ENCODE measurements at places on chromosomes 4 and X.

DNA sequence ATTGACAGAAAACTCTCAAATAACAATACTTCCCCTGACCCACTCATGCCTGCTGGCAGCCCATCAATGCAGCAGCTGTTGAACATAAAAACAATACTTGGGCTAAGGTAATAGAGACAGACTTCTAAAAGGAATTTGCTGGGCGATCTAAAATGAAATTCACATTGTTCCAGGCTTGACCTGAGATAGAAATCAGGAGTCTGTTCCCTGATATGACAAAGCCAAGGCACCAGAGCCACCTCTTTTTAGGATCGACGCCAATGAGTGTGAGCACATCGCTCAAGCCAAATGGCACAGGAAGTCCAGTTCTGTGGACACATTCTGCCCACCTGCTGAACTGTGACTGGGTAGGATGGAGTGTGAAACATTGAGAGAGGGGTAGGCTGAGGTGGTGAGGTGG is 4.9 kb downstream of the SEPTIN11 start:
- DNase-seq: no peak

DNA sequence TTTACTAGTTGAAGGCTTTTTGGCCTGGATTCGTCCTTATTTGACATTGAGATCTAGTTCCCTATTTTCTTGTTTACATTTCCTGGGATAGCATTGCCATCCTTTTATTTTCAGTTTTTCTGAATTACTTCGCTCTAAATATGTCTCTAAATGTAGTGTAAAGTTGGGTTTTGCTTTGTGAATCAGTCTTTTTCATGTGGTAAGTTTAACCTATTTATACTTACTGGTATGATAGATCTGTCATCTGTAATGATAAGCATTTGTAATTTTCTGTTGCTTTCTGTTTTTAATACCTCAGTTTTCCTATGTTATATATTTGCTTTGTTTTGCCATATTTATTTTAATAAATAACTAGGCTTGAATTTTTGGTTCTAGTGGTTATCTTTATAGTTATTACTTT is 6.7 kb downstream of the PDK3 start:
- no peak for DNase-seq

GRCh38 chrX:49892542-49892941 is 13.3 kb downstream of the USP27X start:
- no peak for DNase-seq

DNA sequence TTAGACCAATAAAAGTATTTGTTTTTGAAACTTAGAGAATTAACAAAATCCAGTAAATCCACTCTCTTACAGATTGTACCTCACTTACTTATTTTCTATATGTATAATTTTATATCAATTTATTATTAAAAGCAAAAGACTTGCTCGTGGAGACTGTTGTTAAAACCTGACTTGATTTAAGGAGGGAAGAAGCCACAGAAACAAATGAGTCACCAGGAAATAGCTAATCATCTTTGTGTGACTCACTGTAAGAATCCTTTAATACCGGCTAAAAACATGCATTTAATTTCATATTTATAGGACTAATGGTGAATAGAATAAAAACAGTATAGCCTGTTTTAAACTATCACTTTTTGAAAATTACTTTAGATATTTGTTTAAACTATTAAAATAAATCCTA is 29.9 kb upstream of the UBE2NL start:
- peak; percentile 20 for DNase-seq

GRCh38 chr4:54165438-54165837 is 63.7 kb upstream of the PDGFRA start:
- peak; percentile 93 for DNase-seq

DNA sequence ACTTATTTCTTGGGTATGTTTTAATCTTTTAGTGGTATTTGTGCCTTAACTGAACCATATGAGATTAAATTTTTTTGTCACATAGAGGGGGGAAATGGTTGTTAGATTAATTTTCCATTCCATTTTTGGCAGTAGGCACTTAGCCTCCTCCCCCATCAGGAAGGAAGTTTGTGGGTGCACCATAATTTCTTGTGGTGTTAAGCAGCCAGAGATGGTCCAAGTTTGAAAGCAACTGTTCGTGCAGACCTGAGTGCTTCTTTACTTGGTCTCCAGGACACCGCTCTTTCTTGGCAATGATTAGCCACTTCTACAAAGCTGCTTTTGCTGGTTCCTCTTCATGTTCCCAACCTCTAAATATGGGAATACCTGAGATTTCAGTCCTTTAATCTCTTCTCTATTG is 92.7 kb upstream of the RPL34 start:
- DNase-seq: no peak
